ENCODE measurements at places on chromosomes 12 and 14.

- no peak for DNase-seq
Observed at GRCh38 chr14:69841656-69842055, 37.6 kb upstream of the SMOC1 start.

DNA sequence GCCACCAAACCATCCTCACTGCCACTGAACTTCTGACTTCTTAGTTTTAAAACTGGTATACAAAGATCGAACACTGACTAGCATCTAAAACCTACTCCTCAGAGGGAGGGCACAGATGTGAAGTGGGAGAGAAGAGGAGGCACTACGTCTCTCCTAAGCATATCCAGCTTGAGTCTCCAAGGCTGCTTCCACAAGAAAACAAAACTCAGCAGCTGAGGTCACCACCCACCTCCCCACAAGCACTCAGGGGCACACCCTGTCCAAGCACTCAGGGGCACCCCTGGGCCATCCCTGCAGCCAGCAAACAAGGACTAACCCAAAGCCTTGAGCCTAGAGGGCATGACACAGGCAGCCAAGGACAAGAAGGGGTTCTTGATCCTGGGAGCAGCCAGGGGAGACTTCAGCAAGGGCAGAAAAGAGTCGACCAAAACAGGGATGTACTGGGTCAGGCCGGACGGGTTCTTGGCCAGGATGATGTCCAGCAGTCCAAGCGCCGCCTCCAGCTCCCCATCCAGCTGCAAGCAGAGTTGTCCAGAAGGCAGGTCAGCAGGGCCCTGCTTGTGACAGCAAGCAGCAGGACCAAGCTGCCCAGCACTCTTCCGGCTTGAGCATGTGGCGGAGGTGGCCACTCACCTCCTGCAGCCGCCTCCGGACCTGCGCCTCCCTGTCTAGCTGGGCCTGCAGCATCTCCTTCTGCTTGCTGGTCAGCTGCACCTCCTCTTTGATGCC, 34.8 kb downstream of the GCN1 start:
- DNase-seq: no peak

- no peak for DNase-seq
Observed at GRCh38 chr12:45986641-45987339, 3.6 kb downstream of the SCAF11 start.

DNA sequence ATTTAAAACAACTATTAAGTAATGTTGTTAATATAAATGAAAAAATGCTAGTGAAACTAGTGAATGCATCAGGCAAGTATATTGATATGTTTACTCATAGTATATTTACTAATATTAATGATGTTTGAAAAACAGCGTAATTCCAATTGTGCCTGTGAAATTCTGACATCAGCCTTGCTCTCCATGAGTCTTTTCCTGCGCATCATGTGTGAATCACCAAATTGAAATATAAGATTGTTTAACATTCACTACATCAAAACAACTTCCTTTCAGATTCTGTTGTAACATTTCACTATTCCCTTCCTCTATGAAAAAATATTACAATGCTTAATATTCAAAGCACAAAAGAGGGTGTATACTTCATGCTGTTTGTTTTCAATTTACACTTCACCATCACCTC, 1995.9 kb upstream of the SEL1L start:
- DNase-seq: no peak

- no peak for DNase-seq
Observed at GRCh38 chr12:114686426-114686772, 2.4 kb upstream of the TBX3 start.

- no peak for DNase-seq
Observed at GRCh38 chr12:86138770-86139169, 117.4 kb downstream of the MGAT4C start.

GRCh38 chr14:23055147-23055550, 2.2 kb downstream of the CDH24 start:
- no peak for DNase-seq

- no peak for DNase-seq
Observed at GRCh38 chr12:49674318-49674981, 32.8 kb downstream of the FMNL3 start.

DNA sequence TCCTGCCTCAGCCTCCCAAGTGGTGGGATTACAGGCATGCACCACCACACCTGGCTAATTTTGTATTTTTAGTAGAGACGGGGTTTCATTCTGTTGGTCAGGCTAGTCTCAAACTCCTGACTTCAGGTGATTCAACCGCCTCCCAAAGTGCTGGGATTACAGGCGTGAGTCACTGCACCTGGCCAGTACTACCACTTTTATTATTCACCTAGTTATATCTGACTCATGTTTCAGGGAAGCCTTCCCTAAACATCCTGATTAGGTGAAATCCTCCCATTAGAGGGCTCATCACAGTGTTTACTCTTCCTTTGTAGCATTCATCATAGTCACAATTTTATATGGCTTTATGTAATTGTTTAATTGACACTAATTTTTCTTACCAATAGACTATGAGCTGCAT, 295.3 kb upstream of the SOX5 start:
- DNase-seq: no peak

DNA sequence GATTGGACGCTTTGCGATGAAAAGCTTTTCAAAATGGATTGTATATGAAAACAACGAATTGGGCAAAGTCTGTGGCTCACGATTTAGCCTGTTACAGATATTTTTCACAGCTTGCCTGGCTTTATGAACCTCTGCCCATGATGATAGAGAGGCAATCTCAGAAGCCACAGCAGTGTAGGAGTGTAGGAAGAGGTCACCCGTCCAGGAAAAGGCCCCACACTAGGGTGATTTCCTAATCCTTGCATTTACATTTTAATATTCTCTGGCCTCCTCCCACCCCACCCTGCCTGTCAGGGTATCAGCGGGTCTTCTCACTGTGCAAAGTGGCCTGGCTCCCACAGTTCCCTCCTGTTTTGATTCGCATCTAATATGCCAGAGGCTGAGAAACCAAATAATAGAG, 81.8 kb upstream of the FOXN3 start:
- no peak for DNase-seq

DNA sequence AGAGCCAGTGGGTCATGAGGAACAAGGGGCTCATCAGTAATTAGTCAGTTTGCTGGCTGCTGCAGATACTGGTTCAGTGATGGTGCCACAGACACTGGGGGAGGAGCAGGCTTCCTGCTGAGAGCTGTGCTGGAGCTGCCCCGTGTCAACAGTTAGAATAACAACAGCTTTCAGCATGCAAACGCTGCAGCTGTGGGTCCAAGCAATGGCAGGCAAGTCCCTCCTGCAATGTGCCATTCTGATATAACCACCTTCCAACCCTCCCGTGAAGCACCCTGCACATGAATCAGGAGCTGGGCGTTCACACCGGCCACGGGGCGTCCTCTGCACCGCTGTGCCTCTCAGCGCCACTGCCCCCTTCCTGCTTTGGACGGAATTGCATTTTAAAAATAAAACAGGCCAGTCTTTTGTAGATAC, 258.4 kb upstream of the SFSWAP start:
- no peak for DNase-seq
